Right atrium auricular region (tissue), 2 donors: ENCODE measurements at places on chromosomes 7 and 10. TPM values are rescaled to one million over a fixed set of nuclear protein-coding genes. Genes with fewer than 3 reads are reported as not detected.
A peak's percentile ranks its signal among the peaks of the same experiment; 100 is the strongest.

Gene OPALIN
- total RNA-seq: not detected

Gene MSS51
- total RNA-seq: 2.0 TPM

GRCh38 chr7:139602143-139602722 lies 78.7 kb downstream of the CLEC2L start:
- no peaks in the 10 kb centered on the region for H3K4me1 ChIP-seq
- H3K36me3 ChIP-seq: peaks cover 67% of the 10 kb centered on the region
- no peak overlapping the region for H3K4me3 ChIP-seq

DNA sequence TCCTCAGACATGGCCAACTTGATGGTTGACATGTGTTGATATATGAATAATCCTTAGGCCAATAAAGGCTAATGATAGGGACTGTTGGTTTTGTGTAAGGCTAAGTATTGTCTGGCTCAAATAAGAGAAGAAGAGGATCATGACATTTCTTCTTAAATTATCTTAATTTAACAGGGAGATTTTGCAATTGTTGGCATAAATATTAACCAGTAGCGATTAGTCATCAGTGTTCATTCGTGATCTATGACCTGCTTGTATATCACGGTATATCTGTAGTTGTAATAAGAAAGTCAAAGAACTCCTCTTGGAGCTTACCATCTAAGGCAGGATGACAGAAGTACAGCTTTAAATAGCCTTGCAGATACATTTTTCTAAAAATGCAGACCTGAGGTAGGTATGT lies 196.4 kb downstream of the CREB5 start:
- no peaks in the 10 kb centered on the region for H3K36me3 ChIP-seq
- no peak for DNase-seq
- H3K27ac ChIP-seq: no peak overlapping the region
- H3K27me3 ChIP-seq: no peaks in the 10 kb centered on the region

- H3K36me3 ChIP-seq: no peaks in the 10 kb centered on the region
- no peak overlapping the region for H3K4me3 ChIP-seq
- peak; percentile 28 for DNase-seq
- H3K27me3 ChIP-seq: no peaks in the 10 kb centered on the region
These were observed 607.1 kb upstream of the FOXK1 start for GRCh38 chr7:4074994-4075393.

DNA sequence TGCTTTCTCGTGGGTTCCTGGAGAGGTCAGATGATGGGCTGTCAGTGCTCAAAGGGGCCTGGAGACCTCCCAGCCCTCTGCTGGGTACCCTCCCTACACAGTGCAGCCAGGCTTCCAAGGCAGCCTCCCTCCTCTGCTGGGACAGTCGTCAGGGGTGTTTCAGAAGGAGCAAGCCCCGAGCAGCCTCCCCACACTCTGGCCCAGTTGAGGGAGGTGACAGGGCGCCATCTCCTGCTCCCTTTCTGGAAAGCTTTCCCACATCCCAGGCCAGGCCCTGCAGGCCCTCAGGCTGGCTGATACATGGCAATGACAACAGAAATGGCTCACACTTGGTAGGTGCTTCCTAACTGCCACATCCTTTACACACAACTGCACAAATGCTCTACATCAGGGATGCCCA lies 32.1 kb downstream of the KCNMA1 start:
- H3K27ac ChIP-seq: no peak overlapping the region
- H3K27me3 ChIP-seq: no peaks in the 10 kb centered on the region
- no peaks in the 10 kb centered on the region for H3K4me1 ChIP-seq
- H3K36me3 ChIP-seq: no peaks in the 10 kb centered on the region
- no peak overlapping the region for H3K4me3 ChIP-seq

DNA sequence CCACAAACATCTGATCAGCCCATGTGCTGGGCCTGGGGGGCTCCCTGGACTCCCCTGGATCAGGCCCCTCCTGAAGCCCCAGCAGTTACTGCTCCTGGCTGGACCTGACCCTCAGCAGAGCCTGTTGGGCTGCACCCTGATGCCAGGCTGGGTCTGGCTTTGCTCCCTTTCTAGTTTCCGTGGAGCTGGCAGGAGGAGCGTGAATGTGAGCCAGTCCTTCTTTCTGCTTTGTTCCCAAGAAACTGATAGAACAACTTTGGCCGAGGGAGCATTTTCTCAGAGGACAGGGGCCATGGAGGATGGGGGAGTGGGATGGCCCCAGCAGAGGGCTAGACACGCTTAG lies 128.2 kb downstream of the NEURL1 start:
- H3K4me1 ChIP-seq: no peaks in the 10 kb centered on the region
- no peak overlapping the region for H3K27ac ChIP-seq
- no peak for DNase-seq
- no peaks in the 10 kb centered on the region for H3K27me3 ChIP-seq

DNA sequence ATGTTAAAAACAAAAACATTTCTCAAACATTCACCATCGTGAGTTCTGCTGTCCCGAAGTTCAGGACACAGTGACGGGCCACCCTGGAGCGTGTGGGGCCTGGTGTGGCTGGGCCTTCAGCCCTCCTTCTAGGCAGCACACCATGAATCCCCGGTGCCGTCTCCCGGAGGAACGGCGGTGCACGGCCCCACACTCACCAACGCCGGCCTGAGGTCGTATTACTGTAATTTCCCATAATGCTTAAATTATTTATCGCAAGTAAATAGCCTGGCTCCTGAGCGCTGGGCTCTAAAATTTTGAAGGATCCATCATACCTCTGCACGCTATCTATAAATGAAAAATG lies 1.4 kb downstream of the STK32C start:
- H3K27me3 ChIP-seq: no peaks in the 10 kb centered on the region
- H3K4me1 ChIP-seq: no peaks in the 10 kb centered on the region
- no peak overlapping the region for H3K27ac ChIP-seq
- H3K4me3 ChIP-seq: no peak overlapping the region

GRCh38 chr7:50544992-50545391 lies 20.2 kb downstream of the DDC start:
- no peak overlapping the region for H3K4me3 ChIP-seq
- H3K36me3 ChIP-seq: no peaks in the 10 kb centered on the region
- no peak for DNase-seq
- no peaks in the 10 kb centered on the region for H3K27me3 ChIP-seq
- H3K27ac ChIP-seq: no peak overlapping the region

DNA sequence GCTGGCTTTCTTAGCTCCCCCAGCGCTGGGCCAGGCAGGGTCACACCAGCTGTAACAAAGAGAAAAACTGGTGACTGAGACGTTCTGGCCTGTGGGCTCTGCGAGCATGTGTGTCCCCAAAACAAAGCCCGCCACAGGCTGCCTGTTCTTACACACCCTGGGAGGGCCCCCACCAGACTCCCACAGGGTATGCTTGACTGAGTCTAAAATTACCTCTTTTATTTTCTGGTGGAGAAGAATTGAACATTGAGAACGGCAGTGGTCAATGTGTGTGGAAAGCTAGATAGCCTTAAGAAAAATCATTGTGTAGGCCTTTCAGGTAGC lies 808 bp downstream of the C10orf71 start:
- H3K36me3 ChIP-seq: no peaks in the 10 kb centered on the region
- peak overlapping the region; percentile 54 for H3K4me3 ChIP-seq
- peak overlapping the region; percentile 90 for H3K27ac ChIP-seq
- no peak for DNase-seq
- no peaks in the 10 kb centered on the region for H3K27me3 ChIP-seq

DNA sequence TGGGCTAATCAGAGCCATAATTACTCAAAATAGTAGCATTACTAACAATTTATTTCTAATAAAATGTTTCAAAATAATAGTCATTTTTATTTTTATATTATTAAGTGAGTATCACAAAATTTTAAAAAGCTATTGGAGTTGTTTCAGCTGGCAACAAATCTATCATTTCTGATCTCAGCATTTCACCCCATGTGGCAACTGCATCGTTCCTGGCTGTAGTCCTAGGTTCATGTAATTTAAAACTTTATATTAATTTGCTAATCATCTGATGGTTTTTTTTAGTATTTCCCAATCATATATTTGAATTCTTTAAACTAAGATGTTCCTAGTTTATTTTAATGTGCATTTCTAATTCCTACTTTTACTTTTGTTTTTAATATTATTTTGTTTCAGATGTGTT lies 293.0 kb upstream of the AKR1E2 start:
- no peak for DNase-seq
- H3K27me3 ChIP-seq: no peaks in the 10 kb centered on the region
- no peaks in the 10 kb centered on the region for H3K4me1 ChIP-seq
- H3K4me3 ChIP-seq: no peak overlapping the region
